ENCODE measurements at places on chromosomes 2 and 18. TPM values are rescaled to one million over a fixed set of nuclear protein-coding genes. Genes with fewer than 3 reads are reported as not detected.

- DNase-seq: no peak
Measured at GRCh38 chr2:197937814-197938213, 133.4 kb downstream of the PLCL1 start.

- DNase-seq: no peak
Measured at GRCh38 chr2:136065384-136065783, 52.6 kb downstream of the CXCR4 start.

- no peak for DNase-seq
Measured at GRCh38 chr2:101399021-101399799, 11.9 kb upstream of the CREG2 start.

GRCh38 chr18:48676346-48676745 lies 137.5 kb downstream of the CTIF start:
- no peak for DNase-seq

DNA sequence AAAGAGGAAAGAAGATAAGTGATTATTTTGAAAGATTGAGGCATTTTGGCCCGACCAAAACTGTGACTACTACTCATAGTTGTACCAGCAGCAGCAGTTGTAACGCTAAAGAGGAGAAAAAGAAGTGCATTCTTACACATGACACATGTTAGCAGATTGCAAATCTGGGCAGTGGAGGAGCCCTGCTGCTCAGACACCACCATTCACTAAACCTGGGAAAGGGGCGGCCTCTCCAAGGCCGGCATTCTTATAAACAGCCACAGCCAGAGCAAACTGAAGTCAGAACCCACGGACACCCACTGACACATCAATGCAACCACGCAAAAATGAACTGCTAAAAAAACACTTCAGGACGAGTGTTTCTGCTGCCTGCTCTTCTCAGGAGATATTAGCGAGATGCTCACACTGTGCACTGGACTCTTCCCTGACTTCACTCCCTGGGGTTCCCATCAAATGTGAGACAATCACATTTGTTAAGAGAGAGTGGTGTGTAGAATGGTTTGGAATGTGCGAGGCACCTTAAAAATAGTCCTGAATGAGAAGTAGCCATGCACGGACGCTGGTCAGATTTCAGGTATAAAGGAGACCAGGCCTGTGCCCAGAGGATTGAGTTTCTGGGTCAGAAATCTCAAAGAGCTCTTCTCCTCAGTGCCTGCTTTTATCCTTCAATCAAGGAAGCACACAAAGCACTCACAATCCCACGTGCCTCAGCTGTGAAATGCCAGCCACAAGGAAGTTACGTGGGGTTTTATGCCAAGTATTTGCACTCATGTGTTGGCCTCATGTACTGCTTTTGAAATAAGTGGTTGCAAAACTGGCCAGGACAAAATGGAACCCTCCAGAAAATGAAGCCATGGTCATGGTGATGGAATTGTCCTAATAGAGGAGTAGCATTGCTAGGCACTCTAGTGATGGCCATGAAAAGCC lies 83.4 kb downstream of the MTCL1 start:
- no peak for DNase-seq

- no peak for DNase-seq
Measured at GRCh38 chr2:86028766-86029381, 76.8 kb downstream of the POLR1A start.

GRCh38 chr2:105802587-105802986 lies 57.9 kb downstream of the NCK2 start:
- peak; percentile 92 for DNase-seq

DNA sequence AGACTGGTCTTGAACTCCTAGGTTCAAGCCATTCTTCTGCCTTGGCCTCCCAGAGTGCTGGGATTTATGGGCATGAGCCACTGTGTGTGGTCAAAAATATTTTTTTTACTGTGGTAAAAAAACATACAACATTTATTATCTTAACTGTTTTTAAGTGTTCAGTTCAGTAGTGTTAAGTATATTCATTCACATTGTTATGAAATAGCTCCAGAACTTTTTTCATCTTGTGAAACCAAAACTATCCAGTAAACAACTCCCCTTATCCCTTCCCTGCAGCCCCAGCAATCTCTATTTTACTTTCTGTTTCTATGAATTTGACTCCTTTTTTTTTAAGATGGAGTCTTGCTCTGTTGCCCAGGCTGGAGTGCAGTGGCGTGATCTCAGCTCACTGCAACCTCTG lies 9.3 kb downstream of the RMC1 start:
- DNase-seq: no peak

DNA sequence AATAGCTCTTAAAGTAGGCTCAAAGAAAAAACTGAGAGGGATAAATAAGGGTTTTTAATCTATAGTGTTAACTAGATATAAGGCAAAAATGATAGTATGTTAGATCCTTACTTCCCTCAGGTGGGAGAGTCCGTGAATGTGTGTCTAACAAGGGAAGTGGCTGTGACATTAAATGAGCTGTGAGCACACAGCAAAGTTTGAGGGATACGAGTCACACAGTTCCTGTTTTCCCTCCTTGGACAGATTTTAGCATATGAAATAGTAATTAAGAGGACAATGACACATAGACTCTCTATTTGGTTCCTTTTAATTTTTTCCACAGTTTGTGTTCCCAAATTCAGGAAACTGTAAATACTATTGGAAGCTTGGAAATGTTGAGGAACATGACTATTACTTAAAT lies 148.4 kb upstream of the CAVIN2 start:
- DNase-seq: no peak

- DNase-seq: no peak
Measured at GRCh38 chr2:171889333-171889732, 4.7 kb downstream of the SLC25A12 start.

GRCh38 chr2:46489423-46490174 lies 10.2 kb downstream of the TMEM247 start:
- DNase-seq: no peak

GRCh38 chr2:217110550-217110949 lies 250.7 kb upstream of the TNP1 start:
- no peak for DNase-seq

DNA sequence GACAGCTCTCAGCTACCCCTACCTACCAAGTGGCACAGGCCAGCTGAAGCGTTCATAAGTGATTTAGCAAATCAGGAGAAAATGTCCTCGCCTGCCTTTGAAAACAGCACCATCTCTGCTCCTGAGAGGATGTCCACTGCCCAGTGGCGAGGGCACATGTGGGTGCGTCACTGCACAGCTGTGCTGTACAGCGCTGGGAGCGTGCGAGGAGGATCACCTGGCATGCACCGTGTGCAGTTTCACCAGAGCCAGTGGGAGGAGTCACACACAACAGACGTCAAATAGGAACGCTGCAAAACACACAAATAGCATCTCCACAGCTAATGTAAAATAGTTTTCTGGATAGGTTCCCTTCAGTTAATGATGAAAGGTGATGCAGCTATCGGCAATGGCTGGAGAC lies 154.1 kb downstream of the HDAC4 start:
- no peak for DNase-seq

DNA sequence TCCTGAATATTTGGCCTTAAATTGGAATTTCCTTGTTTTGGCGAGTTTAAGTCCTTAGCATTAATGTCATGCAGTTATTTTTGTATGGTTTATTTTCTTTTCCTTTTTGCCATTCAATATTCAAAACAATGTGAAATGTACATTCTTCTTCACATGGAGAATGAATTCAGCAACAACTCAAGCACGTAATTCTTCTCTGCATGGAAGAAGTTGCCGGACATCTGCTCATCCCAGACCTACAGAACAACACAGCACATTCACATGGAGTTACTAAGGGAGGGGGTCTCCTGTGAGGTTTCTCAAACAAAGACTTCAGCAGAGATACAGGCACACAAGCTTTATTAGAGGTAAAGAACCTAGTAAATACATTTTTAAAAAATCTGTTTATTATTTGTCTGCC lies 236.8 kb downstream of the SATB2 start:
- no peak for DNase-seq

DNA sequence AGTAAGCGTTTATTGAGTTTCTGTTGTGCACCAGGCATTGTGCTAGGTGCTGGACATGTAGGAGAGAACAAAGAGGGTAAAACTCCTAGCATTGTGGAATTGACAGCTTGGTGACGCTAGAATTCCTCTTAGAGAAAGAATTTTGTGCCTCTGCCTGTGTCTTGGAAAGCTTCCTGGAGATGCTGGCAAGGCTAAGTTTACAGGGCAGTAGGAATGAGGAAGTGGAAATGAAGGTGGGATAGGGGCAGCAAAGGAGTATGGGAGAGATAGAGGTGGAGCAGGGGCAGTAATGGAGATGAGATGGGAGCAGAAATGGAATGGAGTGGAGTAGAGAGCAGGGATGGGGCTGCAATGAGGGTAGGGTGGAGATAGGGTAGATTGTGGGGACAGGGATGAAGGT lies 29.8 kb downstream of the GPR39 start:
- DNase-seq: no peak

GRCh38 chr18:45666520-45666919 lies 51.2 kb downstream of the SLC14A2 start:
- no peak for DNase-seq

DNA sequence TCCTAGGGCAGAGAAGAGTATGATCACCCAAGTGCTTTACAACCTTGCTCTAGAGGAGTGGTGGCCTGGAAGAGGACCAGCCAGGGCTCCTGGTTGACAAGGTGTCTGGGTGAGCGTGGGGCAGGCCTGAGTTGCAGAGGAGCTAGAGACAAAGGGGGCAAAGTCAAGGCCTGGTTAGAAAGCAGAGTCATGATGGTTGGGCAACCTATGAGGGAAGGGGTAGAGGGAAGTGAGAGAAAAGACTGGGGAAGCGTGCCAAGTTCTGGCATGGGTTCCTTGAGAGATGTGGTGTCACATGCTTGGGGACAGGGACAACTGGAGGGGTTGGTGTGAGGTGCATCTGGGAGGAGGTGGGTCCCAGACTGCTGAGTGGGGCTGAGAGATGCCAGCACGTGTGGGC lies 13.5 kb downstream of the ZFP36L2 start:
- DNase-seq: no peak

DNA sequence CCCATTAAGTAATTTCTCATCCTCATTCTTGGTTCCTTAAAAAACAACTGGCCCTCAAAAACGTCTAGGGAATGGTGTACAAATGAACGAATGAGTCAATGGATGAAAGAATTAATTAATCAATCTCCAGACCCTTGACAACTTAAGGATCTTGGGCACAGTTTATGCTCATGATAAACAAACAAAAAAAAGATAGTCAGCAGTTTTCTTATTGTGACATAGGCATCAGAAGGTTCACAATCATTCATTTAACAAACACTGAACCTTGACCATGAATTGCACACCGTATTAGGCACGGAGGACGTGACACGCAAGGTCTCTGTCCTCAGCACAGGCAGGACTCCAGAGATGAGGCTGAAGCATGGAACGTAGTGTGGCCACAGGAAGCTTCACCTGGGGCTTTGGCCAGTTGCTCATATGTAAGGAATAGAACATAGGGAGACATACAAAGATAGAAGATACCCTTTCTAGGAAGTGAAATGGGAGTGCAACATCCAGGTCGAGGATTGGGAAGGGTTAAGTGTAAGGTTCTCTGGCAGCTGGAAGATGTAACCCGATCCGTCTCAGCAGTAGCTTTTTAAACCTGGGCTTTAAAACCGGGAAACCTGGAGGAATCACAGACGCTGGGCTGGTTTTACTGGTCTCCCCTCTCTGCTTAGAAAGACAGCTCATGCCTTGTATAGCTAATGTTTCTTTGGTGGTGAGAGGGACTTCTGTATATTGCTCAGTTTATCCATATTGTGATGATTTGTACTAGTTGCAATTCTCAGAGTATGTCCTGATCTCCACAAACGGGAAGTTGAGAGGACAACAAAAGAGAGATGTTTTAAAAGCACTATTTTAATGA lies 8.9 kb upstream of the LTBP1 start:
- DNase-seq: no peak

GRCh38 chr18:78376046-78376445 lies 603.6 kb upstream of the SALL3 start:
- DNase-seq: no peak

GRCh38 chr2:70961648-70961994 lies 16.8 kb upstream of the ANKRD53 start:
- no peak for DNase-seq

DNA sequence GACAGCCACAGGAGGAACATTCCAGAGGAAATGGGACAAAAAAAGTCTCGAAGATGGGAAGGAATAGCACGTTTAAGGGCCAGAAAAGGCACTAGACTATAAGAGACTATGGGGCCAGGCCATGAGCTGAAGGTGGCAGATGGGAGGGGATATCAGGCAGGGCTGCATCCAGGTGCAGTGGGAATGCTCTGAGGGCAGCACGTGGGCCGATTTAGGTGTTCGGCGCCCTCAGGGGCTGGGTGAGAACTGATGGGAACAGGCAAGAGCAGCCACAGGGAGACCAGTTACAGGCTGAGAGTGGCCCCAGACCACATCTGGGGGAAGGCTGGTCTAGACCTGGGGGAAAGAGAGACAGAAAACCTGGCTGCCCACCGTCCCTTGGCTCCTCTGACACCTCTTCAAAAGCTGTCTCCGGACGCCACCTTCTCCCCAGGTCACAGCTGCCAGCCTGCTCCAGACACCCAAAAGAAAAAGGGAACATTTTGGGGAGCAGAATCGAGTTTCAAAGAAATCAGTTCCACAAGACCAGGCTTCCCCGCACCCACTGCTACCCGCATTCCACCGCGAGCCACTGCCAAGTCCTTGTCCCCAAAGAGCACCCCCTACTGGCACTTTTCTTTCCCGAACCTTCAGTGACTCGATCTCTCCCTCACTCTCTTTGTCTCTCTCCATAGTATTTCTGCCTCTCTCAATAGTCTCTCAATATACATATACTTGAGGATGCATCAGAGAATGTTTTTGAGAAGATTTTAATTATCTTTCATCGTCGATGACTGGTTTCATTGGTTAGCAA lies 190.1 kb upstream of the AGAP1 start:
- no peak for DNase-seq

- no peak for DNase-seq
Measured at GRCh38 chr18:22564036-22564435, 146.3 kb upstream of the CTAGE1 start.

DNA sequence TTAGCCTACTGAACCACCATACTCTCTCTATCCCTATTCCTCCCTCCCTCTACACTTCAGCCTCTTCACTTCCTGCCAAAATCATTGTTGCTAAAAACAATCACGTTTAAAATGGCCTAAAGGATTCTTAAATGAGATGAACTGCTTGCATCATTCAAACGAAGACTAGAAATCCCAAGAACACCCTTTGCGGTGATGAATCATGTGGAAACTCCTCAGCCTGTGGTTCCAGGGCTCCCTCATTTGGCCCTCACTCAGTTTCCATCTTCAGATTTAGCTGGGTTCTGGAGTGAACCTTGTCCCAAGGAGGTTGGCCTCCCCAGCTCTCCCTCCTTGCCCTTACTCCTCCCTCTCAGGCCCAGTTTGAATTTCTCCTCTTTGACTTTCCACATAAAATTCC lies 125.6 kb upstream of the CDC42EP3 start:
- no peak for DNase-seq

- DNase-seq: no peak
Measured at GRCh38 chr18:12056034-12056883, 37.4 kb upstream of the ANKRD62 start.

The SLC16A14 gene
- 0.12 TPM for total RNA-seq

The PRKAG3 gene
- total RNA-seq: not detected

The SERPINB13 gene
- not detected for total RNA-seq

The SIX3 gene
- total RNA-seq: not detected

The ELOA2 gene
- not detected for total RNA-seq

The GAL3ST2 gene
- total RNA-seq: not detected

The CACNB4 gene
- 0.84 TPM for total RNA-seq

The PROKR1 gene
- total RNA-seq: not detected

The KCMF1 gene
- total RNA-seq: 60.3 TPM

The GULP1 gene
- 0.13 TPM for total RNA-seq

The IL1B gene
- 0.84 TPM for total RNA-seq

The POTEE gene
- 0.53 TPM for total RNA-seq

The SGPP2 gene
- total RNA-seq: 2.2 TPM

All from T-cell (primary cell).